Activated naive CD4-positive, alpha-beta T cell treated with anti-CD3 and anti-CD28 coated beads, Interleukin-2, amount 50 U/mL, for 16 hours (primary cell): ENCODE measurements at places on chromosomes 4 and X.

DNA sequence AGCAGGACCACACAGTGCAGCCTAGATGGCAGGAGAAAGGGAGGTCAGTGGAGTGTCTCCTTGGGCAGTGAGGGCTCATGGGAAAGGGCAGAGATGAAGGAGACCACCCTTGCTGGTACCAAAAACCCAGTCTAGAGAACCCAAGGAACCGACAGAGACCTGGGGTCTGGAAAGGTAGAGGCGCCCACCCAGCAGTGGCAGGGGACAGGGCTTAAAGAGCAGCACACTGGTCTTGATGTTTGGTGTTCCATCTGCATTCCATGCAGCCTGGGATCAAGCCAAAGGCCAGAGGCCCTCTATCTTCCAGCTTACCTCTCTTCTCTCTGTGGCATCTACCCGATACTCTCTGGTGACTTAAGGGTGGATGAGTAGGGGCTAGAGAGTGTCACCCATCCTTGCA lies 127.5 kb downstream of the PJA1 start:
- no peak for DNase-seq

DNA sequence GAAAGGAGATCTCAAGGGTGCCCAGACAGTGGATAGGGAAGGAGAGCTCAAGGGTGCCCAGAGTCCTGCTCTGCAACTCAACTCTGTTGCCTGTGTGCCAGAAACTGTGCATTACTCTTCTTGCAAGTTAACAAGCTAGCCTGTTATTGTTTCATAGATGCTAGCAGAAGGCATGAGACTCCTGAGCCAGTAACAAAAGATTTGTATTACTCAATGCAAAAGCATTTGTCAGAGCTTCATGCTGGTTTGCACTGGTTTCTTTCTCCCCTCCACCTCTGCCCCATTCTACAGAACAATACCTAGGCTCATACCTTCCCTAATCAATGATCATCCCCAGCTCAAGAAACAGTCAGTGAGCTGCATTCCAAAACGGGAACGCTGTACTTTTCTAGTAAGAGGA lies 124.5 kb upstream of the NEIL3 start:
- DNase-seq = no peak

DNA sequence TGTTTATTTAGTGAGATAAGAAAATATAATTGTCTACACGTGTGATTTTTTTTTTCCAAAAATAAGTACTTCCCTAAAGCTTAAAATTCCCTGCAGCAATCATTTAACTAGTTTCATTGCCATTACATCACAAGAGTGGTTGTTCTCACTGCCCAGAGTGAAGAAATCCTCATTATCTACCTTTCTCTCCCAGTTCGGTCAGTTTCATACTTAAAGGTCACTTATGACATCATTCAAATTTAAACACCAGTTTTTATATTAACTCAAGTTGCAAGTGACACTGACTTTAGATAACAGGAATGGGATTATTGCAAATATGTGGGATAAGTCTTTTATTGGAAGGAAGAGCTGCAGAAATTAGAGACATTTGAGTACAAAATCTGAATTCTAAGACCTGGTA lies 1699.8 kb upstream of the IGFBP7 start:
- no peak for DNase-seq

DNA sequence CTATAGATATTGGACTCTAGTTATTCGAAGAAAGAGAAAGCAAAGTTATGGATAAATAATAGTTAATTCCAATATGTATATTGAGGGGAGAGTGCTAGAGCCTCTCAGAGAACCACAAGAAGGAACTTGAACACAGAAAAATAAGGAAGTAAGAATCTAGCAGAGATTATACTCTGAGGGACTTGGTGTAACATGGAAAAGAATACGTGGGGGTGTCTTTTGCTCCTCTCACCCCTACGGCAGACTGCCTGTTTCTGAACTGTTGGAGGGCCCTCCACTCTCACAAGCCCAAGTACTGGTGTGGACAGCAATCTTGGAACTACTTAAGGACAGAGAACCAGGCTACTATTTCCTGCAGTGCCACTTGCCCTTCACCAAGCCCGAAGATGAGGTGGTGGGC lies 1174.4 kb upstream of the PCDH10 start:
- DNase-seq = no peak

- no peak for DNase-seq
Observed at GRCh38 chrX:101287402-101287801, 3.7 kb downstream of the TAF7L start.

GRCh38 chr4:73575660-73576059 lies 44.6 kb downstream of the RASSF6 start:
- DNase-seq = no peak

DNA sequence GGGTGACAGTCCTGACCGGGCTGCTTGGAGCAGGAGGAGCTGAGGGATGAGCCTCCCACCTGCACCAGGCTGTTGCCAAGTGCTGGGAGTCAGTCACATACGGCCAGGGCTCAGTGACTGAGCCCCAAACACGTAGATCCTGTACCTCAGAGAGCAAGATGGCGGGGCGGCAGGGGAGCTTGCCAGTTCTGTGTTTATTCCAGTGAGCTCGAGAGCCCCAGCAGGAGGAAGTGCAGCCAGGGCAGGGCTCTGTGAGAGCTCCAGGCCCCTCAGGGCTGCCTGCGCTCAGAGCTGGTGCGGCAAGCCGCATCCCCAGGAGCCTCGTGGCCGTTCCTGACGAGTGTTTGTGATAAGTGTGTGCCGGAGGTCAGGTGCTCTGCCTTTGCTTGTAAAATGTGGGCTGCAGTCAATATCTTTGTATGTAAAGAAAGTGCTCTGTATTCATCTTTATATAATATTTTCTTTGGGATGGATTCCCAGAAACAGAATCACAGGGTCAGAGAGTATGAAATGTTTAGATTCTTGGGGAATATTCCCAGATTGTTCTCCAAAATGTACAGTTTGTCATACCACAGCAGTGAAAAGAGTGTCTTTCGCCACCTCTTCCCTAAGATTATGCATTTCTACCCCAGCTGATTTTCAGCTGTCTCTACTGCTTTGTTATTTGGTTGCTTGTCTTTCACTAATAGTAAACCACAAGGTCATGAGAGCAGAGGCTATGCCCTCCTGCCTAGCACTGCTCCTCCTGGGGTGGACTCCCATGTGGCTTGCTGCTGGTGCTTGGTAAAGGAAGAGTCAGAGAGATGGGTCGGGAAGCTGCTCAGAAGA lies 50.3 kb downstream of the NELFA start:
- no peak for DNase-seq

DNA sequence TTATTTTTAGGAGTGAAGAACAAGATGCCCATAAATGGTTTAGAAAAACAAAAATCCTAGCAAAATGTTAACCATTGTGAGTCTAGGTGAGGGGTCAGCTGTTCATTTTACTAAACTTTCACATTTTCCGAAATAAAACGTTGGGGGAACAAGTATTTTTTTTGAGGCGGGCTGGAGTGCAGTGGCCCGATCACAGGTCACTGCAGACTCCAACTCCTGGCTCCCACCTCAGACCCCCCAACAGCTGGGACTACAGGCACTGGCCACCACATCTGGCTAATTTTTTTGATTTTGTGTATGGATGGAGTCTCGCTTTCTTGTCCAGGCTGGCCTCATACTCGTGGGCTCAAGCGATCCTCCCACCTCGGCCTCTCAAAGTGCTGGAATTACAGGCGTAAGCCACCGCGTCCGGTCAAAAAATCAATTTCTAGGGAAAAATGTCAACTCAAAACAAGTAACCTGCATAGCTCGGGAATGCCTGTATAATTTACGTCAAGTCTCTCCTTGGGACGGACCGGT lies 742 bp upstream of the TAF1 start:
- no peak for DNase-seq

- DNase-seq = no peak
Observed at GRCh38 chr4:28665306-28665705, 1804.7 kb downstream of the STIM2 start.

- no peak for DNase-seq
Observed at GRCh38 chr4:2686379-2687265, 69.5 kb downstream of the TNIP2 start.

GRCh38 chr4:104642521-104642920 lies 147.8 kb upstream of the CXXC4 start:
- no peak for DNase-seq

GRCh38 chrX:38937400-38937799 lies 136.1 kb downstream of the MID1IP1 start:
- no peak for DNase-seq

DNA sequence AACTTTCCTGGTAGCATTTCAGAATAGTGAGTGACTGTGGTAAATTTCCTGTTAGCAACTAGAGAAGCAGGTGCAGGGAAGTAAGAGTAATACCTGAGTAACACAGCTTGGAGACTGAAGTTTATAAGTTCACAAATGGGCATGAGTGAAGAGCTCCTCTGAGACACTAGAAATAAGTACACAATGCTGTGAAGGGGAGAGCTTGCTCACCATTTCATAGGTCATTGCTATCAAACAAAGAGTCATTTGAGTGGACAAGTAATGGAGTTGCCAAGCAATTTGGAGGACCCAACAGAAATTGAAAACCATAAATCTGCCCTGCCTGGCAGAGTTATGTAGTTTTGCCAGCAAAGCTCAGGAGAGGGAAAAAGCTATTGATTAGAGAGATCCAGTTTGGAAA lies 523.6 kb downstream of the TRAM1L1 start:
- no peak for DNase-seq

DNA sequence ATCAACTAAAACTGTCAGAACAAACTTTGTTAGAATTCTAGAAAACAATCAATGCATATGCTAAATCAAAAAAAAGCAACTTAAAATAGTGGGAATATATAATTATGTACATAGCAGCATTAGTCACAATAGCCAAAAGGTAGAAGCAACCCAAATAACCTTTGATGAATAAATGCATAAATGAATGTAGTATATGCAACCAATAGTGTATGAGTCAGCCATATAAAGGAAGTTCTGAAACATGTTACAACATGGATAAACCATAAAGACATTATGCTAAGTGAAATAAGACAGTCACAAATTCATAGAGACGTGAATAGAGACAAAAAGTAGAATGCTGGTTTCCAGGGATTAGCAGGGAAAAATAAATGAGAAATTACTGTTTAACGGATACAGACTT lies 762.8 kb upstream of the INTU start:
- DNase-seq = no peak

DNA sequence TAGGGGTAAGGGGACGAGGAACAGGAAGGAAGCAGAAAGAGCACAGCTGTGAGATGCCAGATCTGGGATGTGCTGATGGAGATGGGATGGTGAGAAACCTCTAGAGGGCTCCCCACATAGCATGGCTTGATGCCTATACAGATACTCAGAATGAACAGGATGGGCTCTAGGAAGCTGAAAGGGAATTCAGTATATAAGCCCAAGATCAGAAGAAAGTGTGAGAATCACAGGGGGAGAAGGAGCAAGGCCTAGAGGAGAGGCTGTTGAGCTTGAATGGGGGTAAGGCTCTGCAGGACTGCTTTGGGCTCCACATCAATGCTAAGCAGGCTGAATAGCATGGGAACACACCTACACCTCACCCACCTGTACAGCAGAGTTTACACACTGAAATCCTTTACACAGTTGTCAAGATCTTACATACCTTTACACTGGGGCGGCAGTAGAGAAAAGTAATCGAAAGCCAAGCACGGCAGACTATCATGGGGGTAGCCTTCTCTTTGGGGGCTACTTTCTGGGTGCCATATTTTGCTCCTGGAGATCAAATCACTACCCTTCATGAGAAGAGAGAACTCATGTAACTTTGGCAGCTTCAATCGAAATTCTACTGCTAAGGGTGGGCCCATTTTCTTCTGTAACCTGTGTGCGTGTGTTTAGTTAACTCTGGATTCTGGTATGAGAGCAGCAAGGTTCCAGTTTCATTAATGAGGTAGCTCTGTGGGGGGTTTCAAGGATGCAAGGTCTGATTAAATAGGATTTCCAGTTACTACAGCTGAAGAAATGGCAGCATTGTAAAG lies 30.6 kb downstream of the HOPX start:
- no peak for DNase-seq

DNA sequence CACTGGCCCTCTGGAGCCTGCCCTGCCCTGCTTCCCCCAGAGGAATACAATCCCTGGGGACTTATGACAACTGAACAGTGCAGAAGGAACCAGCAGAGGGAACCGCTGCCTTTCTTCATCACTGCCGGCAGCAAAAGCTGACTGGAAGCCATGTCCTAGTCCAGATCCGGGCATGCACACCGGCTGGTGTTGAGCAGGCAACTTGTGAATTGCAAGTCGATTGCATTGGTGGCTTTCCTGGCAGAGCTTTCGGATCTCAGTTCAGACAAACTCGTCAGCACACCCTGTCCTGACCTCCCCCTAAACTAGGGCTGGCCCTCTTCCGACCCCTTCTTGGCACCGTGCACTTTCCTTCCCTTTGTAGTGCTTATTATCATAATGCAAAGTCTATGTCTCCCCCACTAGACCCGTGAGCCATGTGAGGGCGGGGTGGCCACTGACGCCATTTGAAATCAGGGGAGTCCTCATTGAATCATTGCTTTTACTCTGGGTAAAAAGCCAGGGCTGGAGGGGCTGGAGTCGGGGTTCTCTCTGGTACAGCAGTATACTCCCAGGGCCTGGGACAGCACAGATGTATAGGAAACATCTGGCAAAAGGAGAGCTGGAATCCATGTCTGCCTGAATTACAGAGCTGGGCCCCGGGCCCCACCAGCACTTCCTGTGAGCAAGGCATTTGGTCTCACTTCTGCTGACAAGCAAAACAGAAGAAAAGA lies 1.8 kb downstream of the ARHGAP4 start:
- DNase-seq = no peak

DNA sequence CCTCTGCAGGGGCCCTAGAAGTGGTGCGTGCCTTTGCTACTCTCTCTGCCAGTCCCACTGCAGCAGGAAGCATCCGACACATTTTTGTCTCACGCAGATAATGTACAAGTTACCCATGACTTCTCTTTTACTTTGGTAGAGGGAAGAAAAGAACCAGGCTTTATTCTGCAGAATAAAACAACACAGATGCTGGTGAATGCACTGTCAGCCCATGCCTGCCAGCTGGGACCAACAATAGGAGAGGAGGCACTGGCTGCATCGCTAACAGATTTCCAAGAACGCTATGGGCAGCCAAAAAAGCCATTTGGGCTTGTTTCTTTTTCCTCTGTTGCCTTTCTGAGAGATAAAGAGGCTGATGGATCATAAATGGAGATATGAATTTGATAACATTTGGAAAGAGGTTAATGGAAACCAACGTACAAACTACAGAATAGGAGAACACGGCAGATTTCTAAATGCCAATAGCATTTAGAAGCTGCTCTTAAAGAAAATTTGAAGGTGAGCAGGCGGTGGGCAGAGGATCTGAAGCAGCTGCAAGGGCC lies 47.5 kb upstream of the IGFBP7 start:
- DNase-seq = no peak

- no peak for DNase-seq
Observed at GRCh38 chr4:134200811-134201215, 776 bp downstream of the PABPC4L start.

DNA sequence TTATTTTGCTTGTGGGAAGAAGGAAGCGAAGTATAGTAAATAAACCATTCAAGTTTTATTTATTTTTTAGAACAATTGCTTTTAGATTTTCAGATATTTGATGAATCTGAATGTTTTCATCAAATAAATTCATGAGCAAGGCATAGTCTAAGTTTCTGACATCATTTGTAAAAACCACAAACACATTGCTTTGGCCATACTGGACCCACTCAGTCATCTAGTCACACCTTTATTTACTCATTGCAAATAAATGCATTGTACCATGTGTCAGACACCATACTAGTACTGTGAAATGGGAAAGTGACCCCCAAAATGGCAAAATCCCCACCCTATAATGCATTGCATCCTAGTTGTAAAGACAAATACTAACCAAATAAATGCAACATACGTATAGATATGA lies 449.1 kb upstream of the SMIM31 start:
- no peak for DNase-seq

- DNase-seq = no peak
Observed at GRCh38 chr4:8592366-8593263, at the start of gene CPZ. Gene CPZ (plus strand): TSS chr4:8592765. CDS start chr4:8592834, 69 bp downstream.

GRCh38 chrX:45261471-45261870 lies 60.8 kb upstream of the DIPK2B start:
- no peak for DNase-seq
